H9 (cell line): ENCODE measurements at places on chromosomes 6 and 20. TPM values are rescaled to one million over a fixed set of nuclear protein-coding genes. Genes with fewer than 3 reads are reported as not detected.

GRCh38 chr20:63153254-63154221, 62.4 kb downstream of the YTHDF1 start:
- no peak for DNase-seq

DNA sequence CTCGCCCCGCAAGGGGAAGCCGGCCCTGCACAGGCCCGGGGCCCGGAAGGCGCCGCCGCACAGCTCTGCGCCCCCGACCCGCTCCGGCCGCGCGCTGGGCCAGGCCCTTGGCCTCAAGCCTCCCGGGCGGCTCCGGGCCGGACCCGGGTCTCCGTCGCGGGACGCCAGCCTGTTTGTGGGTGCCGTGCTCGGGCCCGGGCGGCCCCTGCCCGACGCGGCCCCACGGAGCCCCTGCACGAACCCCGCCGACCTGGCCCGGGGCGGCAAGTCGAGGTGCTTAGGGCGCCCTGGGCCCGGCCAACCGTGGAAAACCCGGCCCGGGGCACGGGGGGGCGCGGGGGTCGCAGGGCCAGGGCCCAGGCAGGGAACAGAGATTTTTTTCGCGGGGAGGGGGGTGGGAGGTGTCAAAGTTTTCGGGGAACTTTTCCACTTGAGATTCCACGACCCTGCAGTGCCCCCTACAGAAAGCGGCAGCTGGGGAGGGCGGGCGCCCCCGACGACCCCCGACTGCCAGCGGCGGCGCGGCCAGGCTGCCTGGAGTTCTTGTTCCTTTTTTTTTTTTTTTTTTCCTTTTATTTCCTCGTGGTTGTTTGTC, 805 bp upstream of the STX16 start:
- DNase-seq, result peak; percentile 44

DNA sequence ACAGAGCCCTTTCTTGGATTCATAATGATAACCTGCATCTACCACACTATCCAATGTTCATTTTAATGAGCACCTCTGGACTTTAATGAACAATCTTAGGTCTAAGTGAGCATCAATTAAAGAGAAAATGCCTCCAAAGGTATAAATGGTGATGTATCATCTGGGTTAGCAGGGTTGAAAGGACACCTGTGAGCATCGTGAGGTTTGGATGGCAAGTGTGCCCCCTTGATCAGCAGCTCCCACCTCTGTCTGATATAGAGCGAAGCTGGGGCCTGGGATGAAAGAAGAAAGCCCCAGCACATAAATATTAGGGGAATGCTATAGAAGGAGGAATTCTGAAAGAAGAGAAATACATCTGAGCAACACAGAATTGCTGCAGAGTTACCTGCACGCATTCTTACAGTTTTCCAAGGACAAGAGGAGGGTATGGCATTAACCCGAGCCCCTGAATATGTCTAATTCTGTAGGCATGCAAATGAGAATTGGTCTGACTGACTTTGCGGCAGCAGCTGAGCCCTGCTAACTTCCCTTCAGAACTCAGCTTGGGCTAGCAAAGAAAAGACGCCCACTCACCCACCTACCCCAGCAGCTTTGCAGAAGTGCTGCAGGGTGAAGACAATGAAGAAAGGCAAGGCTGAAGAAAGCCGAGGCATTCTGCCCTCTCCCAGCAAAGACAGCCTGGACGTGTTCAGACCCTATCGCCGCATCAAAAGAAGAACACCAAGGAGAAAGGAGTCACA, 136.2 kb downstream of the GMPR start:
- DNase-seq, result no peak

DNA sequence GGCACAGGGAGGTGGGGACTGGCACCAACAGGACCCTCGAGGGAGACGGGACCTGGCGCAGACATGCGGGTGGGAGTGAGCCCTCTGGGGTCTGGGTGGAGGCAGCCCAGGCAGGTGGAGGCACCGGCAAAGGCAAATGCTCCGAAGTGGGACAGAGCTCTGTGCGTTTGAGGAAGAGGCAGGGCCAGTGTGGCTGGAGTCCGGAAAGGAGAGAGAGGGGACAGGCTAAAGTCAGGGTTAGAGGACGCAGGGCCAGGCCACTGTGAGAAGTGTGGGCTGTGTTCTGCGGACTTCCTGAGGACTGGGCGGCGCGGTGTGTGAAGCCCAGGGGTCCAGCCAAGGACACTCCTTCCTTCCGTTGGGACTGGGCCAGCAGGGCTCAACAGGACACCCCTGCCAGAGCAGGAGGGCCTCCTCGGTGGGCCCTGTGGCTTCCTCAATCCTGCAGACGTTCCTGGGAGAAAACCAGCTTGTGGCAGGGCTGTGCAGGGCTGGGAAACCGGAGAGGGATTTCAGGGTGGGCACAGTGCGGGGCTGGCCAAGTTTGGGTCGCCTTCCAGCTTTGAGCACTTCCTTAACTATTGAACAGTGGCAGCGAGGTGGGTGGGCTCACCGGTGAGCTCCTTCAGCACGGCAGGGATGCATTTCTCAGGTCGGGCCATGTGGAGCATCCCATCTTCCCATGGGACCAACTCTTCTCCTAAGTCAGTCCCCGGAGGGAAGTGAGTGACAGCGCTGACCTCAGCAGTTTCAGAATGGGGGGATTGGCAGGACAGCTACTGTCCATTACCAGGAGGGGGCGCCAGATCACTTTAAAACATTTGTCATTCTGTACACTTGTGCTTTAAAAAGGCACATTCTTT, 22.5 kb downstream of the MOCS3 start:
- peak; percentile 68 for DNase-seq

DNA sequence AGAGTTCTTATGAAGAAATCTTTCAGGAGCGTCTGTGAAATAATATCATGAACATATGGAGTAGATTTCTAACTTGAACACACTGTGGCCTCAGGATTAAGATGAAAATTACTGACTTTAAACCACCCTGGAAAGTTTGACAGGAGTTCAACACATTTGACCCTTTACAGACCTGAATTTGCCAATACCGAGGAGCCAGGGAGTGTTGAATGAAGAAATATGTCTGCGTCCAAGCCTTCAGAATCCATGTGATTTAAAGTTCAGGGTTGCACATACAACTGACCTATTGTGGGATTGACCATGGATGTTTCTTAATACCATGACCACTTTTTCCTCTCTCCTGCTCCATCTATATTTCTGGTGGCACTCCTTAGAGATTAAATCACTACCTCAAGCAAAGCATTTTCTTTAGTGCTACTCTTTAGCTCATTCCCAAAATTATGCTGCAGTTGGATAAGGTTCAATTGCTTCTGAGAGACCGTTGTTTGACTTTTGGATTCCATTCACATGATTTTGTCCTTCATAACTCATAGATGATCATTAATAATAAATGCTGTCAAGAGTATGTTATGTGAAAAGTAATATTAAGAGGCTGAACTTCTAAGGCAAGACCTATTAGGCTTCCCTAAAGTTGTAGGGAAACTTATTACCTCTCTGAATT, 57.4 kb downstream of the PRL start:
- DNase-seq, result no peak

DNA sequence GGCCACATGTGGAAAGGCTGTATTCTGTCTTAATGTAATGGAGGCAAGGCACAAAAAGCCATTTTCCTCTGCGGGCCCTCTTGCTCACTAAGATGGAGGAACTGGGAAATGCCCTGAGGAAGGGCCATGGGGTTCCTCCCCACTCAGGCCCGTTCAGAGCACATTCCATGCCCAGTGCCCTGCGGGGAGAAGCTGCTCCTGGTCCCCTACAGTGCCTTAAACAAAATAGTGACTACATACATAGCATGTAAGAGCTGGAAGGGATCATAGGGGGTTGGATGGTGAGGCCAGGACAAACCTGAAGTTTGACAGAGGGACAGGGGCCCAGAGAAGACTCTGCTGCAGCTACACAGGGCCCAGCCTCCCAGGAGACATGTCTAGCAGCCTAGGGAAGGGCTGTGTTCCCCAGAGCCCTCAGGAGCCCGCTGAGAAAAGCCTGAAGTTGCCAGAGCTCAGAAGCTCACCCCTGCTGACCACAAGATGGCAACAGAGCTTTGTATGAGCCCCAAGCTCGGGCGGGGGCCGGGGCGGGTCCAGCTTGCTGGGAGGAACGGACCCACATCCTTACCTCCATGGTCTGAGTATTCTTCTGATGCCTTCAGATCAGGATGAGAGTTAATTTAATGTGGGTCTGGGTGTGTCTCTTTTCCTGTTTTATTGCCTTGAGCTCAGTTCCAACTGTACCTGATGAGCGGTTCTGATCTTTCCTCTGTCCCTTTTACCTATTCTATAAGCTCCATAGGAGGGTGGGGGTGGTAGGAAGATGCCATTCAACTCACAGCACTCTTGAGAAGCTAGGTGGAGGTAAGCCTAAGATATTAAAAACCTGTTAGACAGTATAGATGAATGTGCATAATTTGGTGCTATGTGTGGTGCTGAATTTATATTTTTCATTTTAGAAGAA, 242.9 kb downstream of the CDC5L start:
- DNase-seq, result peak; percentile 88

DNA sequence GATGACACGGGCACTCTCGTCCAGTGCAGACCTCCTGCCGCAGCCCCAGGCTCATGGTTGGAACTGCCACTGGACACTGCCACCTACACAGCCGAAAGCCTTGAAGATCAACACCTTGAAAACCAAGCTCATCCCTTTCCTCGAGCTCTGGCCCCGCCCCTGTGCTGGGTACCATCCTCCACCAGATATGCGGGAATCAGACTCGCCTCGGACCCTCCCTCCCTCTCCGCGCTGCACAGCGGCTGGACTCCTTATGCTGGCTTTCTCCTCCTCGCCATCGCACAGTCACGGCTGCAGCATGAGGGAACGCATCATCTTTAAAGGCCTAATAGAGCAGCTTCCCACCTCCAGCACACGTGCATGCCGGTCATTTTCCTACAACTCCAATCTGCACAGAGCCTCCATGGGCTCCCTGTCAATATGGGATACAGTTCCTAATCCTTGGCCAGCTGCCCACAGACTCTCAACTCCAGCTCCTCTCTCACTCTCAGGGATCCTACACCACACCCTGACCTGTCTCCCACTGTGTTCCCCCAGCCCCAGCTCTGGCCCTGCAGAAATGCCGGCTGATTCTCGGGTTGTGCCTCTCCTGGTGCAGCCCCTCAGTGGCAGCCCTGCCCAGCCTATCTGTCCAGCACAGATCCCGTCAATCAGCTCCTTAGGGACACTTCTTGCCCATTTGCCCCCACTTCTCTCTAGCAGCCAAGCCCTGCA, 23.2 kb downstream of the TXNDC5 start:
- no peak for DNase-seq

DNA sequence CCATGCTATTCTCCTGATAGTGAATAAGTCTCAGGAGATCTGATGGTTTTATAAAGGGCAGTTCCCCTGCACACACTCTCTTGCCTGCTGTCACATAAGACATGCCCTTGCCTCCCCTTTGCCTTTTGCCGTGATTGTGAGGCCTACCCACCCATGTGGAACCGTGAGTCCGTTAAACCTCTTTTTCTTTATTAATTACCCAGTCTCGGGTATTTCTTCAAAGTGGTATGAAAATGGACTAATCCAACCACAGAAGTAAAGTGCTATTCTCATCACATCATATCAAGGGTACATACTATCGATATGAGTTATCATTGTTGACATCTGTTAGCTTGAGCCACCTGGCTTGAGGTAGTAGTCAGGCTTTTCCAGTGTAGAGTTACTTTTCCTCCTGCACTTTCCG, 2.3 kb downstream of the MANBAL start:
- DNase-seq, result no peak

- DNase-seq, result no peak
These were observed 369.4 kb upstream of the CITED2 start for GRCh38 chr6:139743664-139744437.

DNA sequence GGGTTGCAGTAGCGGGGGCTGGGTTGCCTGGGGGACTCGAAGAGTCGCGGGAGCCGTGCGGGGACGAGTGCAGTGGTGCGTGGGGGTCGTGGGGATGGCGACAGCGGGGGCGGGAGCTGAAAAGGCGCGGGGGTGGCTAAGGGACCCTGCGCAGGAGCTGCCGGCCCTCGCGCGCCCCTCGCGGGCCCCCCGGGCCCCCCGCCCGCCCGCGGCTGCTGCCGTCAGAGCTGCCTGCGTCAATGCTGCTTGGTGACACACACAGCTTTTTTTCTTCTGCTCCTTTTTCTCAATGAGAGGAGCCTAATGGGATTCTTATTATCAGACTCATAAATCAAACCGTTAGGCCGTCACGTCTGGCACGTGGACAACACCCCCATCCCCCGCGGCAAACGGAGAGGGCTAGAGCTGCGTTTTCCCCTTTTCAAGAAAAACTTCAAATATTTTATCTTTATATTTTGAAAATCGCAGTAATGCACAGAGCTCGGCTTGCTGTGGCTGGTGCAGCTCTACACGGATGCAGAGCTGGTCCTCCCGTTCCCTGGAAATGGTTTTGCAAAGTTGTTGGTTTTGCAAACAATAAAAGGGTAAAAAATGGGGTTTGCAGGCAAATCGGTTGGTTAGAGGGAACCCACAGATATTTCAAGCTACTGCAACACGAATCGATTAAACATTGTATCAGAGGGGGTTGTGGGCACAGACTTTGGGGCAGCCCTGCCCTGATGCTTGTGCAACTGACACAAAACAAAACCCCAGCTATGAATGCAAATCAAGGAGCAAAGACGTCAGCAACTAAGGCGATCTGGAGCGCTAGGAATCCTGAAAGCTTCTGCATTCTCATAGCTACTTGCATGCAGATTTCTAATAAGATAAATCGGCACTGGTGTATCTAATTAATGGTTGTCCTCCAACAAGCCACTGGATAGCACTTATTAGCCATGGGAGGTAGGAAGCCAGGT, 161.4 kb downstream of the TBXT start:
- DNase-seq, result peak; percentile 36

DNA sequence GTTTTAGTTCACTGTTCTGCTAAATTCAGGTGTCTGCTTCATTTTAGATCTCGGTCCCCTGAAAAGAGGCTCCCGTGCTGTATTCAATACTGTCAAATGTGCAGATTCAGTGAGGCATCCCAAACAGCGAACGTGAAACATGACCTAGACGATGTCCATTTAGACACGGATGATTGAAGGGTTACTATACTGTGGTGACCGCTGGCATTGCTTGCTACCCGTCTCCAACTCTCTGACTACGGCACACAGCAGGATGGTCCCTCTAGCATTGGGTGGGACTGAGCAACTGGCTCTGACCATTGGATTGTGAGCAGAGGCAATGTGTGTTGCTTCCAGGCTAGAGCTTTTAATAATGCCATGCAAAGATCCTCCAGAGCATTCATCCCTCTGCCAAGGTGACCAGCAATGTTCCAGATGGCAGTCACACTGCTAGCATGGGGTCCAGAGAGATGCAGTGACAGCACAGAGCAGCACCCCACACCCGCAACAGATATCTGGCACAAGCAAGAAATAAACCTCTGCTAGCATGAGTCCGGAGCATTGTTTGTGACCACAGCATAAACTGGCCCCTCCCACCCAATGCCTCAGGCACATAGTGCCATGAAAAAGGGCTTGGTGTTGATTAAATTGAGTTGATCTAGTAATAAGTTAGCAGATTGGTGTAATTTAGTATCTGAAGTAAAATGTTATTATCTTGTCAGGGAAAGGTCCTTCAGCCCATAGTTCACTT, 9.0 kb downstream of the METTL24 start:
- DNase-seq, result no peak

Gene POM121L2
- total RNA-seq, result not detected in 2 replicates

Gene NOX3
- total RNA-seq, result not detected in 2 replicates

Gene GSTA3
- total RNA-seq, result not detected in 2 replicates

Gene MUC21
- not detected in 2 replicates for total RNA-seq

Gene SEL1L2
- not detected in 2 replicates for total RNA-seq
